ENCODE measurements at places on chromosomes 7 and 10.

GRCh38 chr7:424301-424935, 95.2 kb downstream of the PDGFA start:
- DNase-seq, result no peak

DNA sequence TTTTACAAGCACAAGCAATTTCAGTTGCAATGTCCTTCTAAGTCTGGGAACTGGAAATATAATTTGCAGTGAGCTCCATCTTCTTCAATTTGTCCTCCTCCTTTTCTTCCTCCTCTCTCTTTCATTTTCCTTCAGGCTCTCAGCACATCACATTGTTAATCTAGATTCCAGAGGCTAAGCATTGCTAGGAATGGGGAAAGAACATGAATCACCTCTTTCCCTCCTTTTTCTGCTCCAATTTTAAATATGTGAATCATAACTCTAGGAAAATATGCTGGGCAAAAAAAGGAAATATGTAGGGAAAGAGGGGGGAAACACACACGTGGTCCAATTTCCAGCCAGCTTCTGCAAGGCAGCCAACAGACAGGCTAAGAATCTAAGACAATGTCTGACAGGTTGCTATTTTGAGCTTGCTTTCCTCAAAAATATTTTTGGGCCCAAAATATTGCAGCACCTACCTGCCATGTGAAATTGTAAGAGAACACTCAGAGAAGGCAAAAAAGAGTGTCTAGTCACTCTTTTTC, 72.7 kb upstream of the NUPR2 start:
- DNase-seq, result no peak

DNA sequence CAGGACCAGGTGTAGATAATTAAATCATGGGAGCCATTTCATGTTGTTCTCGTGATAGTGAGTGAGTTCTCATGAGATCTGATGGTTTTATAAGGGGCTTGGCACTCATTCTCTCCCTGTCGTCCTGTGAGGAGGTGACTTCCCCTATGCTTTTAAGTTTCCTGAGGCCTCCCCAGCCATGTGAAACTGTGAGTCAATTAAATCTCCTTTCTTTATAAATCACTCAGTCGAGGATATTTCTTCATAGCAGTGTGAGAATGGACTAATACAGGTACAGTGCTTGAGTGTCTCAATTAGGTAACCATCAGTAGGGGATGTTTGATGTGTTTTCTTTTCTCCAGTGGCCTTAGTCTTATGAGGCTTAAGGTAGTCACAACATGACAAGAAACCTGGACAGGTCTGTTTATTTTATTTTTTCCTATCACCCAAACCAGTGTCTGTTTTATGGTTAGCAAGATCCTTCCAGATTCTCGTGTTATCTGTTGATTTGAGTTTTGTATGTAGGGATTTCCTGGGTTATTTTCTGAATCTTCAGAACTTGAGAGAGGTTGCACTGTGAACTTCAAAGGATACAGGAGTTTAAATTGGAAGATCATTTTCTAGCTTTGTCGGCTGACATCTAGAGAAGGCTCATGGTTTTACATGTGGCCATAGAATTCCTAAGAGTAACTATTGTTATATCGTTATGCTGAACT, 32.1 kb downstream of the UMAD1 start:
- no peak for DNase-seq

DNA sequence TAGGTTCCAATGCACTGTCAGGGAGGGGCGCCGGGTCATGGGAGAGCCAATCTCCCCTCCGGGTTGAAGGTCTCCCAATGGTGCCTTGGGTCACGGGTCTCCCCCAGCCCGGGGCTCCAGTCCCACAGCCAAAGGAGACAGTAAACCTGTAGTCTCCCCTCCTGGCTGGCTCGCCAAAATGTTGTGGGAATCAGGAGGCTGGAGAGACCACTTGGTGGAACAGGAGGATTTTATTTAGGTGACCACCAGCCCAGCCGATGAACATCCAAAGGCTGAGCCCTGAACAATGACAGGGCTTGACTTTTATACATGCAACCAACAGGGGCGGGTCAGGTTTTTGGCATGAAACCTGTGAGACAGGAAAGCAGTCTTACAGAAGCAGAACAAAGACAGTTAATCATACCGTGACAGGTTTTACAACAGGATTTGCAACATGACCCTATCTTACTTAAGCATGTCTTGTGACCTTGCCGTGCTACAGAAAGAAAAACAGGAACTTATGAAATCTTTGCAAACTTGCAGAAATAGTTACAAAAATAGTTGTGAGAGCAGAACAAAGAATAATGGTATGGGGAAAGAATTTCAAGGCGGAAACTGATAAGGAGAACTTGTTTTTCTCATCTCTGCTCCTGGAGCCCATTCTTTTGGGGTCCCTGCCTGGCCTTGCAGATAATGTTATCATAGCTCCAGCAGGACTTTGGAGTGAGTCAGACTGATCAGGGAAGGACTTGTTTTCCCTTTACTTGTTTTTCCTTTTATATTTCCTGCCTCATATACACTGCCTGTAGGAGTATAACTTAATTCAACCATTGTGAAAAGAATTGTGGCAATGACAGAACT, 7.1 kb downstream of the ERV3-1 start:
- DNase-seq, result peak; percentile 5

GRCh38 chr7:137626469-137627067, 220.2 kb downstream of the DGKI start:
- peak; percentile 60 for DNase-seq

DNA sequence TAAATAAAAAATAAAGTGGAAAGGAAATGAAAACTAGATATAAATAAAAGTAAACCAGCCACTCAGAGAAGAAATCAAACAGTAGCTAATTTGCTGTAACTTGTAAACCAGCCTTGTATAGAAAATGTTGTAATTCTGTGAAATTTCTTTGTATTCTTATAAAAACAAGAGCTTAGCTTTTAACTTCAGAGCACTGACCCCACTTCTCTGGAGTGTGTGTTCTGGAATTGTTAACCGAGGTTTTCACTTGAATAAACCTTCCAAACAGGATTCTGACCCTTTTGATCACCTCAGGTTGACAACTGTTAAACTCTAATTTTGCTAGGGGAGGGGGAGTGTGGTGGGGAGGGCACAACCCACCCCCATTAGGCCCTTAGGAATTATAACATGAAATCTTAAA, 151.9 kb upstream of the TRIM24 start:
- no peak for DNase-seq

DNA sequence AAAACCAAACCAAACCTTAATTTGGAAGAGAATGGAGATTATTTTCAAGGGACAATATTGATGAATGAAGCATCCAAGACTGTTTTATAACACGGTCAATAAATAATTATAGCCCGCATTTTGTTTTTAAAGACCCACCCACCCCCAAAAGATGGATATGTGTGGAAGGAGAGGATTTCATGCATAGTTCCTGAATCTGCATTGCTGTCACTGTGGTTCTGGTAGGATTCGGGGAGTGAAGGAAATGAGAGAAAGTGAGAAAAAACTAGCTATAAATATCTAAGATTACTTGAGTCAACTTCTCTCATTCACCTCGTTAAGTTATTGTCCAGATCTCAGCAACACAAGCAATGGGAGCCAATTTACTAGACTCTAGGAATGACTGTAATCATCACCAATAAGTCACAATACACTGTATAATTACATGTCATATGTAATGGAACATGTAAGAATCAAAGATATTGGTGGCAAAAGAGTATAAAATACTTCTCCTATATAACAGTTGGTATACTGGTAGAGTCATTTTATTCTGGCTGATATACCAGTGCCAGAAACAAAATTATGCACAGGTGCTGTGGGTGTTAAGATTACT, 30.2 kb downstream of the NAMPT start:
- DNase-seq, result no peak

DNA sequence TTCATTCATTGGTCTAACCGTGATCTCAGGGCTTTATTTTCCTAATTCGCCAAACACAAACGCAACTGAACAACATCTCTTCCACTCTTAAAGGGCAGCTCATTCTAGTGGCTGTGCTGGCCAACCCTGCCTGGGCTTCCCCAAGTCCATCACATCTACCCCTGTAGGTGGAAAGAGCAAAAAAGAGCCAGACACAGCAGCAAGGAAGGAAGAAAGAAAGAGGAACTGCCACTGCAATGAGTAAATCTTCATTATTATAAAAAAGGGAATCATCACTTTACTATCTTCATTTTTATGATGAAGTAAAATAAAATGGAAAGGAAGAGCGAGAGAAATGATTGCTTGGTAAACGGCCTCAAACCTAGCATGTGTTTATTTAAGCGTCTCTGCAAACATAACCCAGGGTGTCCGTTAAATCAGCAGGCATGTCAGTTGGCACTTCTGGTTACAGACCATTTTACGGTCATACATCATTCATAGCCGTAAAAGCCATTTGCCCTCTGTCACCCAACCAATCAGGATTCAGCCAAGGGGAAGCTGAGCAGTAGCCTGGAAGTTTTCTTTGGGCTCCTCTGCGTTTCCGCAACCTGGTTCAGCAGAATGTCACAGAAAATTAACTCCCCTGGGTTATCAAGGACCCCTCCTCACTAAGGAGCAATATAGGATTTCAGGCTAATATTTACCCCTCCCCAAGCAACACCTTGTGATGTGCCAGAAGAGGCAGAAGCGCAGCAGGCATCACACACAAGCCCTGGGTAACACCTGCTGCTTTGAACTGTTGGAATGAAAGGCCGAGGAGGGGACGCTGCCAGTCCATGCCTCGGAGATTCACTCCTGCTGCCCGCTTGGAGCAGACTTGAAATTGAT, 234.0 kb downstream of the SNX10 start:
- DNase-seq, result no peak

DNA sequence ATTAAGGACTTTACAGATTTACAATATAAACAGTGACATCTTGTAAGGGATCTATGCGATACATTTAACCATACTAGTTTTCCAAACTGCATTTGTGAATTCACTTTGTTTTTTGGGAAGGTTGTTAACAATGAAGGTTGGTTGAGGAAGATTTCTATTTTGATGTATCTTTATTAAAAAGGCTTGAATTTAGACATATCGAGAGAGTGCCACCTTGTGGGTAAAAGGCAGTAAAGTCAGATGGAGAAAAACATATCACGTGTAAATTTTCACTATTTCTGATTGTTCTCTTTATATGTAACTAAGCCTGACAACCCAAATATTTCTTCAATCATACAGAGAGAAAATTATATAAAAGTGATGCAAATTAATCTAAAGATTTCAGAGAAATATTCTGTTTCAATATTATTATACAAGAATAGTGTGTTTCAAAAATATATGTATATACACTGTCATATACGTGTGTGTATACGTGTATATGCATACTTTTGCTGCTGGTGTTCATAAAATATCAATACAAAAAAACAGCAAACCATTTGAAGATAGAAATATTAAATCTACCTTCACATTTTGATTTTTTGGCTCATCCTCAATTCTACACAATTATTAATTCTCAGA, 988.6 kb downstream of the SORCS1 start:
- DNase-seq, result peak; percentile 41

DNA sequence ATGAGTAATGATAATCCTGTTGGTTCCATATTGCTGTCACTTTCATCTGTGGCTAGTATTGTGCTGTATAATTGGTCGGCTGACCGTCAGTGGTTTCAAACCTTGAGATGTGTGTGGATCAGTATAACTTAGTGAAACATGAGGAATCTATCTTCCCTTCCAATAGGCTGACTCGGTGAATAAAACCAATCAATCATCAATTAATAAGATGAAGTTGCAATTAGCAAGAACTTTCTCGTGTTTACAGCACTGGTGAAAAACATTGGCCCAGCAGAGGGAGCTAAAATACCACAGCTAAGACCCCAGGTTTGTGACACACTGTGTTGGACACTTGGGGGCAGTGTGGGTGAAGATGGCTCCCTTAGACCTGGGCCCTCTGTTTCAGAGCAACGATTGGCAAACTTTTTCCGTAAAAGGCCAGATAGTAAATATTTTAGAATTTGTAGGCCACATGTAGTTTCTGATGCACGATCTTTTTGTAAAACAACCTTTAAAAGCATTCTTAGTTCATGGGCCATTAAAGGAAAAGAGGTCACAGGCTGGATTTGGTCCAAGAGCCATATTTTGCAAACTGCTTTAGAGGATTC, 47.8 kb downstream of the STRA8 start:
- DNase-seq, result peak; percentile 85

DNA sequence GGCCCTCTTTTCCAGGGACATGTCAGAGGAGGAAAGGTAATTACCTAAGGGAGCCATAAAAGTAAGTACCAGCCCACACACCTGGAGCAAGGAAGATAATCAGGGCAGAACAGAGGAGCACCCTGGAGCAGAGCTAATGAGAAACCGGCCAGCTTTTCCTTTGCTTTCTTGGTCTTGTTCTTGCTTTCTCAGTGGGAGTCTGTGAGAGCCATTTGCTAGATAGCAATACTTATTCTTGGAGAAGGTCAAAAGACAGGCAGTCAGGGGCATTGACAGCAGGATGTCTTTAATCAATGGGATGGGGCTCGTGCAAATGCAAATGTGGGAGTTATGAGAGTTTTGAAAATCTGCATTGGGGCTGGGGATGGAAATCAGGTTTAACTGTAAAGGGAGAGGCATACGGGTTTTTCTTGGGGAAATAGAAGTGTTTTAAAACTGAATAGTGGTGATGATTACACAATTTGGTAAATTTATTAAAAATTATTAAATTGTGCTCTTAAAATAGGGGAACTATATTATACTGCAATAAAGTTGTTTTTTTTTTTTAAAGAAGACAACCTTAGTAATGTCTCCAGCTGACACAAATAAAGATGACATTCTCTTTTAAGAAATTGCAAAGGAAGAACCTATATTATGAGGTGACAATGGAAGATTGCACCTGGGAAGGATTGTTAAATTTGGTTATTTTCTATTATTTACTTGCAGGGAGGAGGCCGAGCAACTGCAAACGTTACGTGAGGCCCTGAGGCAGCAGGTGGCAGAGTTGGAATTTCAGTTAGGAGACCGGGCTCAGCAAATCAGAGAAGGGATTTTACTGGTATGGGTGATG, 35.6 kb upstream of the PPP1R17 start:
- DNase-seq, result no peak

DNA sequence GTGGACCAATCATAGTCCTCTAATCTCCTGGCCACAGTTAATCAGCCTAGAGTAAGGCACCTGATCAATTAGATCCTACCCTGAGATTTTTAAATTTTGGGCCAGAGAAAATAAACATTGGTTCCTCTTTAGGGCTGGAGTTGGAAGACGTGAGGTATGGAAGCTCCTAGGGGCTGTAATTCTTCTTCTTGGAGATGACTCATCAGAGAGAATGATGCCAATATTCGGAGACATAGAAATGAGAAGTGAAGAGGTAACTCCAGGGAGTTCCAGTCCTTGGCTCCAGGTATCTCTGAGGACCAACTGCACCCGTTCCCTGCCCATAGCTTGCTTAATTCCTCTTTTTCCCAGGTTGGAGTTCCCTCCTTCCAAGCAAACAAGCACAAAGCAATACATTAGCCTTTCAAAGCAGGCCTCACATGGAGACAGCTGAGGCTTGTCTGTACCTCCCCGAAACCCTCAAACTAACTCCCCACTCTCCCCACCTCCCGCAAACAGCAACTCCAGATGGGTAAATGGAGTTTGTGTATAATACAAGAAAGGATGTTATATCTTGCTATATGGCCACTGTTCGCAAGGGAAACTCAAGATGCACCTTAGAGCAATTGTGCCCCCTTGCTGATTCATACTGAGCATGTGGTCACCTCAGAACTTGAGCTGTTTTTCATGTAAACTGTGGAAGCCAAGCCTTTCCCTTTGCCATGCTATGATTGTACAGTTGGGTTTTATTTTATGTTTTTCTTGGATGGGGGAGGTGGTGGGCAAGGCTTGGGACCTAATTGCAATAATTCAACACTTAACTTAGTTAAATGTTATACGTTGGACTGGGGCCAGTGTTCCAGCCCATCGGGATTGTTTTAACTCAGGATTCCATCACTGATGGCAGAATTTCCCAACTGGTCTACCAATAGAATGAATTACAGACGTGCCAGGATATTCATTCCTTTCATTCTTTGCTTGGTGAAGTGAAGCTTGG, 29.3 kb downstream of the PIK3AP1 start:
- peak; percentile 9 for DNase-seq
